ENCODE measurements at places on chromosomes 11 and 22.

DNA sequence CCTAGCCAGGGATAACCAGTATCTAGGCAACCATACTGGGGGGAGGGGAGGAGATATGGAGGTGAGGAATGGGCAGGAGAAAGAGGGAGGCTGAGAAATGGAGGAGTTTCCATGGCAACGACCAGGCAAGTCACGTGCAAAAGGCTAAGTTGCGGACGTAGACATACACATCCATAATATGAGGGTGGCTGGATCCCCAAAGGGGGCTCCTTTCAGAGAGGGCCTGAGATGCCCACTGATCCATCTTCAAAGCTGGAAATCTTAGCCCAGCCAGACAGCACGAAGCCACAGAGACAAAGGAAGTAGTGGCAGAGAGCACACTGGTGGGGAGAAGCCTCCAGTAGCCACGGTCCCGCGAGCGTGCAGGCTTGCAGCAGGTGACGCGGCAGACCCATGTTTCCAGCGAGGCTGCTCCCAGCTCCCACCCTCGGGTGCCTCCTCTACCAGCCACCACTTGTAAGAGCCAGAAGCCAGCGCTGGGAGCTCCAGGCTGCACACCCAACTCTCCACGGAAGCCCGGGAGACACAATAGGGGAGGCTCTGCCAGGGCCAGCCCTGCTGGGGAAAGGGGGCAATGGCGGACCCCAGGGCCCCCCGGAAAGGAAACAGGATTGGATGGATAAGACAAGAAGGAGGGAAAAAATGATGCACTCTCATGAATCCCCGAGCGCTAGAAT is 938 bp downstream of the FXYD6 start:
- H3K27ac ChIP-seq, result no peak overlapping the region
- no peaks in the 10 kb centered on the region for H3K36me3 ChIP-seq
- peaks cover 32% of the 10 kb centered on the region for H3K4me1 ChIP-seq
- H3K4me3 ChIP-seq, result peak overlapping the region; percentile 92
- peak; percentile 4 for DNase-seq

DNA sequence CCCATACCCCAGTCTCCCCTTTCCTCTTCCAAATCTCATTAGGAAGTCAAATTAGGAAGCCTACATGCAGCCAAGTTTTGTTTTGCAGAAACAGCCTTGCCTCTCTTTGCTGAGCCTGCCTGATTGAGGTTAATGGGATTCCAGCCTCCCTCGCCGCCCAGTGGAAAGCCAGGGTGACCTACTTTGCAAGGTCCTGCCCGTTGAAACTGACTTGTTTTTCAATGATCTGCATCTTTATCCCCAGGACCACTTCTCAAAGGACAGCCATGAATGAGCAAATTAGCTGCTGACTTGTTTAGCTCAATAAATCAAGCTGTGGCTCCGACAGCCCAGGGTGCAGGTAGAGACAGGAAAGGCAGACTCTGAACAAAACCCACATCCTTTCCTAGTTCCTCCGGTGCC is 110.4 kb downstream of the RRAS2 start:
- DNase-seq, result no peak
- H3K36me3 ChIP-seq, result no peaks in the 10 kb centered on the region
- H3K27me3 ChIP-seq, result no peaks in the 10 kb centered on the region
- peaks cover 22% of the 10 kb centered on the region for H3K4me1 ChIP-seq
- H3K4me3 ChIP-seq, result peak overlapping the region; percentile 71
- H3K27ac ChIP-seq, result peak overlapping the region; percentile 2

GRCh38 chr11:30436801-30437200 is 113.9 kb downstream of the ARL14EP start:
- no peak overlapping the region for H3K4me3 ChIP-seq
- no peaks in the 10 kb centered on the region for H3K4me1 ChIP-seq
- H3K27ac ChIP-seq, result no peak overlapping the region

DNA sequence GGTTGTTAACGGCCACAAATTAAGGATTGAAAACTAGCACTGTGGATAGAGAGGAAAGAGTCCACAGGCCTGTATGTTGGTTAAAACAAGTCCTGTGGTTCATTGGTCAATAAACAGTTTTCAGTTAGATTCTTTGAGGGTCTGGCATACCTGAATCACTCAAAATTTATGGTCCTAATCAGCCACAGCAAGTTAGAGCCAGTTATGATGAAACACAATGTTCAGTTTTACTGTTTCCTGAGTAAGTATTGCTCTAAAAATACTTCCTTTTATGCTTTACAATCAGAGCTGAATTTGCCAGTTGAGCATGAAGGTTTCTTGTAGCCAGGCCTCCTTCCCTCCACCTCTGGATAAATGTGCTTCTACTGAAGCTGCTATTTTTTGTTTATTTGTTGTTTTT is 12.9 kb upstream of the CAT start:
- no peak overlapping the region for H3K27ac ChIP-seq
- no peak overlapping the region for H3K4me3 ChIP-seq
- H3K27me3 ChIP-seq, result peaks cover 8% of the 10 kb centered on the region
- no peaks in the 10 kb centered on the region for H3K36me3 ChIP-seq
- DNase-seq, result no peak

DNA sequence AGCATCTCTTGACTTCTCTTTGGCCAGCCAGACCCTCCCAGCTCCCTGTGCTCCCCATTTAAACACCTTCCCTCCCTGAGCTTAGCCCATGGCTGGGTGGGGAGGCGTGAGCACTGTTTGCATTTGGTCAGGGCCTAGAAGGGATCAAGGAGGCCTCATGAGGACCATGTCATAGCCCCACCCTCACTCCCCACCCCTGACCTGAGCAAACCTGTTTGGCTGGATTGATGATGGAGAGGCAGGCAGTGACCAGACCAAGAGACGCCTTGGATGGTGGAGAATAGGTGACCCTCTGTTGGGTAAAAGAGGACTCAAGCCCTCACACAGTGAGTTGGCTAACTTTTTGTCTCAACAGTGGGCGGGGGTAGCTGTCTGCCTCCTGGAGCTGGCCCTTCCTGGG is 49.9 kb downstream of the ST3GAL4 start:
- DNase-seq, result no peak
- H3K27me3 ChIP-seq, result no peaks in the 10 kb centered on the region
- no peak overlapping the region for H3K4me3 ChIP-seq
- no peaks in the 10 kb centered on the region for H3K36me3 ChIP-seq
- H3K4me1 ChIP-seq, result no peaks in the 10 kb centered on the region

DNA sequence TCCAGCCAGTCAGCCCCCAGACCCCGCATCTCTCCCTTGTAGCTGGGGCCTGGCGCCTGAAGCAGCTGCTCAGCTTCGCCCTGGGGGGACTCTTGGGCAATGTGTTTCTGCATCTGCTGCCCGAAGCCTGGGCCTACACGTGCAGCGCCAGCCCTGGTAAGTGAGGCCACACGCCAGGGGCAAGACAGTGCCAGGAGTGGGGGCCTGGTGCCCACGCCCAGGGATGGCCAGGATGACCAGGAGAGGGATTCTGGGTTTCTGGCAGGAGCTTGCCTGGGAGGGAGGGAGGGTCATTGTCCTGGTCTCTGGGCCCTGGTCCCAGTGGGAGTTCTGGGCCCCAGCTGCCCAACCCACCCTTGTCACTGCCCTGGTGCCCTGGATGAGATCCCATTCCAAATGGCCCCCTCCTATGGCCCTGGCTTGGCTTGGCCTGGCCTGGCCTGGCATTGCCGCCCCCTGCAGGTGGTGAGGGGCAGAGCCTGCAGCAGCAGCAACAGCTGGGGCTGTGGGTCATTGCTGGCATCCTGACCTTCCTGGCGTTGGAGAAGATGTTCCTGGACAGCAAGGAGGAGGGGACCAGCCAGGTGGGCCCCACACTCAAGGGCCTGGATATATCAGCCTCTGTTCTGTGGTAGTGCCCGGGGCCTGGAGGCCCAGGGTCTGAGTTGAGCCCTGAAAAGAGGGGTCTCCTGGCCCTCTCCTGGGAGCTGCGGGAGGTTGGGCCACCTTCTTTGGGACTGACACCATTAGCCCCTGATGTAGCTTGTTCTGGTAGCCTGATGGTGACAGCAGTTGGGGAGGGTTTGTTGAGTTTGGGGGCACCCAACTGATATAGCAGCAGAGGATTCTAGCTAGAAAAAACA is 3.7 kb downstream of the SLC39A13 start:
- no peak overlapping the region for H3K4me3 ChIP-seq
- H3K27ac ChIP-seq, result no peak overlapping the region
- H3K36me3 ChIP-seq, result peaks cover 5% of the 10 kb centered on the region

Data from naive thymus-derived CD8-positive, alpha-beta T cell (primary cell).